Renal cortex interstitium (tissue), 15 donors: ENCODE measurements at places on chromosomes 2 and 18.

DNA sequence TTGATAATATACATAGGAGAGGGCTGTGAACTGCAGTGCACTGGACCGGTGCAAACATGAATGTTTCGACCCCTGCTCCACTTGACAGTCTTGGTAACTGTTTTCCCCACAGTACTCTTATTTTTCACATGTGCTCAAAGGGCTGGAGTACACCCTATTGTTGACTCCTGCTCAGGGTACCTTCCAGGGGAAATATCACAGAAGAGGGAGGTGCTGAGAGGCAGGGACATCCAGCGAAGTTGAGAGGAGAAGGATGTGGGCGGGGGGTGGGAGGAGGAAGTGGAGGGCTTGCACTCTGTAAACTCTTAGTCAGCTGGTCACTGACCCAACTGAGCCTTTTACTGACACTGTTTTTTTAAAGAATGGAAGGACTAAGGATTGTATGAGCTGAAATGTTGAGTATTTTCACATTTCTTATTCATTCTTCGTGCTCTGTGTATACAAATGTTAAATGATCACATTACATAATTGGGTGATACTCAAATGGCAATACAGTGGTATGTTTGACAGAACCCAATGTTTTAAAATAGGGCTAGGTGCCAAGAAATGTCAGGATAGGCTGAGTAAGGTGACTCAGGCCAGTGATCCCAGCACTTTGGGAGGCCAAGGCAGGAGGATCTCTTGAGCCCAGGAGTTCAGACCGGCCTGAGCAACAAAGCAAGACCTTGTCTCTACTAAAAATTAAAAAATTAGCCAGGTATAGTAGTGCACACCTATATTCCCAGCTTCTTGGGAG lies 10.0 kb downstream of the INPP4A start:
- no peak for DNase-seq

GRCh38 chr2:55923091-55923981 lies at the start of gene EFEMP1:
TSS of gene EFEMP1 (minus strand) at chr2:55923782. CDS start at chr2:55922440, 1,342 bp downstream.
- peak; percentile 60 for DNase-seq

DNA sequence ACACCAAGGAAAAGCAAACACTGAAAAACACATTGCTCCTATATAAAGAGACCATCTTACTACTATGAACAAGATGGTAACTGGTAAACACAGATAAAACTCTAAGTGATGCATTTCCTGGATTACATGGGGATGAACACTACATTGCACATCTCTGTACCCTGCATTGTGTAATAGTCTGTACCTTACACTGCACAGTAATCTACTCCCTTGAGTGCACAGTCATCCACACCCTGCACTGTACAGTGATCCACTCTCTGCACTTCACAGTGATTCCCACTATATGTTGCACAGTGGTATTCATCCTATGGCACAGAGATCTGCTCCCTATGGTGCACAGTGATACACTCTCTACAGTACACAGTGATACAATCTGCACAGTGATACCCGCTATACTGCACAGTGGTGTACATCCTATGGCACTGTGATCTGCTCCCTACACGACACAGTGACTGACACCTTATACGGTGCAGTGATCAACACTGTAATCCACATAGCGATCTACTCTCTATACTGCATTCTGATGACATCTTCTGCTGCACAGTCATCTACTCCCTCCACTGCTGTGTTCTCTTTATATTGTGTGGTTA lies 462.2 kb upstream of the RGPD4 start:
- no peak for DNase-seq

GRCh38 chr18:61950371-61950770 lies 57.6 kb upstream of the RNF152 start:
- no peak for DNase-seq

GRCh38 chr2:61432990-61433389 lies 37.9 kb downstream of the USP34 start:
- no peak for DNase-seq

GRCh38 chr2:831622-832021 lies 119.0 kb upstream of the SNTG2 start:
- DNase-seq = no peak

DNA sequence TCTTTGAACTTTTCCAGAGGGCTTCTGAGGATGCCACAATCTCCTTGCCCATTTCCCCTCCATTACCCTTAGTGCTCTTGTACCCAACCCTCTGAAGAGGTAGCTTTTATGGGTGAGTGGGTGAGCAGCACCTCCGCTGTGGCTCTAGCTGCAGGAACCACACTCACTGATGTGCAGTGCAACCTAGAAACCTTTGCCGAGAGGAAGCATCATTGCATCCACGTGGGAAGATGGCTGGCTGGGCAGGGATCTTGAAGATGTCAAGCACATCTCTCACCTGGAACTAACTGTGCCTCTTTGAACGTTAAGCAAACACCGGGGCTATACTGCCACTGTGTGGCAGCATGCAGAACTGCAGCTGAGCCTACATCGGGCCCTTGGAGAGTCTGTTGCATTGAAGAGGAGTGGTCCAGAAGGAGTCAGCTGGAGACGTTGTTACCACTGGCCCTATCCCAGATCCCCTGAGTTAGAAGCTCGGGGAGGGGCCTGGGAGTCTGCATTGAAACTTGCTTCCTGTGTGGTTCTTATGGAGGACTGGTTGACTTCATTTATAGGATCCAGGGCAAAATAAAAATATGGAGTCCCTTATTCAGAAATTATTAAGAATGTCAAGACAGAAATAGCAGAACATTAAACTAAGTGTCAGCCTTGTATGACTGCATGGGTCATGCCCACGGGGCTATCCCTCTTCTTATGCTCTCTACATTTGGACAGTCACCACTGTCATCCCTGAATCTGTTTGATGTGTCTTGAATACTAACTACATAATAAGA lies 28.7 kb downstream of the IGFBP5 start:
- peak; percentile 69 for DNase-seq

GRCh38 chr2:143347271-143347695 lies 218.1 kb downstream of the ARHGAP15 start:
- DNase-seq = no peak

GRCh38 chr2:25619185-25619584 lies 54.2 kb downstream of the DTNB start:
- DNase-seq = no peak

GRCh38 chr18:45014047-45014501 lies 333.4 kb downstream of the SETBP1 start:
- peak; percentile 75 for DNase-seq

DNA sequence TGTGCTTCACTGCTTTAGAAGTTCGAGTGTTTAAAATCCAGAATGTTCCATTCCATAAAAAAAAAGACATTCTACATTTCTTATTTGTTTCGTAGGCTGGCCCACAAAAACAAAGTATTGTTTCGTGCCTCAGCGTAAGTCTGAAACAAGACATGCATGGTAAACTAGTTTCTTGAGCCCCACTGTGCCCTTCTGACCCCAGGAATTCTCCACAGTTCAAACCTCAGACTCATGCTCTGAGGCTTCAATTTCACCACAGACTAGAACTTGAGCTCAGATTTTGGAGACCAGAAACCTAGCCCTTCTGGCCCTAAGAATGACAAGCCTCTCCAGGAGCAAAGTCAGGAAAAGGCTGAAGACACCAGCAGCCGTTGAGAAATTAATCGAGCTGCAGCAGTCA lies 151.5 kb downstream of the SLC8A1 start:
- DNase-seq = no peak

DNA sequence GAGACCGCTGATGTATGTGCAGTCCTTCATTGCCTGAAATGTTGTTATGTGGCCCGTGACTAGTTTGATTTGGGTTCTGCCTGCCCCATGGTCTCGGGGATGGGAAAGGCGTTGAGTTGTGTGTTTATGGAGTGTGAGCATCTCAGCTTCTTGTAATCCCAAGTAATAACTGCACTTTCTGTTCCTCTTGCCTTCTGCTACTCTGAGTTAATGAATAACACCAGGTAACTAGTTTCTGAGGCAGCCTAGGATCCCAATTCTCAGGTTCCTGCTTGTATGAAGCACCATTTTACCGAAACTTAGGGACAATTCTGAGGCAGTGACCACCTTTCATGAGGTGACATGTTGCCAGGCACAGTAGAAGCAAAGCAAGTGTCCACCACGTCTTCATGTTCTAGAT lies 170.0 kb downstream of the ALK start:
- DNase-seq = no peak

GRCh38 chr18:49899657-49900330 lies 86.5 kb upstream of the ACAA2 start:
- DNase-seq = no peak

- no peak for DNase-seq
Measured at GRCh38 chr2:85807756-85808155, 54.0 kb downstream of the ATOH8 start.

GRCh38 chr2:180141600-180141999 lies 134.5 kb upstream of the CWC22 start:
- no peak for DNase-seq

DNA sequence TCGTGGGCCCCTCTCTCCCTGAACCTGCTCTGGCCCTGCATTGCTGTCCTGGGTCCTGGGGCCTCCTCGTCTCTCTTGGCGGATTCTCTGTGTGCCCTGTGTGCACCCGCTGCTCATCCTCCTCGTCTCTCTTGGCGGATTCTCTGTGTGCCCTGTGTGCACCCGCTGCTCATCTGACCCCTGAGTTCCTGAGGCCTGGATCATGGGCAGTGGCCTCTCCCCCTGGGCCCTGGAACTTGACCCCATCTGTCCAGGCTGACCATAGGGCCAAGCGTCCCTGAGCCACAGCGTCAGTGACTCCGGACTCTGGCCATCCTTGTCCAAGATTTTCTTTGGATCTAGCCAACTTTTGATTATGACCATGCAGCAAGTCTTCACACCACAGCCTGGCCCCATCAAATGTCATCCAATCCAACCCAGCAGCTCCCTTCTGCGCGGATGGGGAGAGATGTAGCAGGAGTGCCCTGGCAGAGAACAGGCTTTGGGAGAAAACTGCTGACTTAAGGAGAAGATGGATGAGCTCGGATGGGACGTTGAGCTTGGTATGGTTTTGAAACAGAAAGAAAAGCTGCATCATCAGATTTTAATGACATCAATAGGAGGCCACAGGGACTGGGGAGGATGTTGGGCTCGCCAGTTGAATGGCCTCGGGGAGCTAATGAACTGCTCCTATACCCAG lies 455.1 kb upstream of the HS6ST1 start:
- no peak for DNase-seq

DNA sequence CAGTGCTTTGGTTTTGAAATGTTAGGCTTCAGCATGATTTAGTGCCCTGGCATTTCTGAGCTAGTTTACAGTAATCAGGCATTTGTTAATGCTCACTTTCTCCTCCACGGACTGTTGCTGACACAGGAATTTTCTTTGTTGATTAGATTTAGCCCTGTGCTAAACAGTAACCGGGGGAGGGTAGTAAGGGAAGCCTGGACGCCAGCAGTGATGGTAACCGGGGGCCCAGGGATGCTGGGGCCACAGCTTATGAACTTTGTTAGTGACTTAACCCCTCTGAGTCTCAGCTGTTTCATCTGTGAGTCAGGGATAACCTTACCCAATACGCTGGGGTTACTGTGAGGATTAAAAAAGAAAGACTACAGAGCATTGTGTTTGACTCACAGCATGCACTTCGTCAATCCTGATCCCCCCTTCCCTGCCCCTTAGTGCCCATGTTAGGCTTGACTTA lies 33.5 kb downstream of the KLHL29 start:
- no peak for DNase-seq

- DNase-seq = no peak
Measured at GRCh38 chr2:9771481-9772017, 71.7 kb upstream of the TAF1B start.

DNA sequence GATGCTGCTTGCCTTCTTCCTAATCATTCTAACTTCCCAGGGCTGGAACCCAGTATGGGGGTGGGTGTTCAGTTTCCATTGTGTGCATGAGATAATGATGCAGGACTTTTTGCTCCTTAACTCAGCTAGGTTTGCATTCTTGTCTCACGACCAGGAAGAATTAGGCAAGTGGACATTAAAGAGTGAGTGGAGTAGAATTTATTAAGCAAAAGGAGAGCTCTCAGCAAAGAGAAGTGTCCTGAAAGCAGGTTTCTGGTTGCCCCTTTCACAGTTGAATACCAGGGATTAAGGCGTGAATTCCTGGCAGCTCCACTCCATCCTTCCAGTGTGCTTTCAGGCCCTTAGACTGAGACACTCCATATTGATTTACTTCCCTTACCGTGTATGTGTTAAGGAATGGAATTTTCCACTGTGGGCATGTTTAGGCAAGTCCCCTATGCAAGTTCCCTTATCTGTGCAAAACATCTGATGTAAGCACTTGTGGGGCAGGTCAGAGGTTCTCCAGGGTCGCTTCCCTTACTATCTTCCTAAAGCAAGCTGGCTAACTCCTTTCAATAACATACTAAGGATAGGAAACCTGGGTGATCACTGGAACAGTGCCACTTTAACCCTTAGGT lies 126.5 kb downstream of the GPR39 start:
- DNase-seq = no peak

- DNase-seq = no peak
Measured at GRCh38 chr2:203936535-203936934, at the start of gene ICOS. TSS of gene ICOS (plus strand) at chr2:203936763. CDS start at chr2:203936815, 52 bp downstream.

GRCh38 chr2:168635065-168635577 lies 167.3 kb upstream of the NOSTRIN start:
- DNase-seq = peak; percentile 69

- DNase-seq = peak; percentile 79
Measured at GRCh38 chr2:26299471-26300101, 46.4 kb upstream of the SELENOI start.

- DNase-seq = no peak
Measured at GRCh38 chr2:202841090-202841867, 30.3 kb downstream of the ICA1L start.

DNA sequence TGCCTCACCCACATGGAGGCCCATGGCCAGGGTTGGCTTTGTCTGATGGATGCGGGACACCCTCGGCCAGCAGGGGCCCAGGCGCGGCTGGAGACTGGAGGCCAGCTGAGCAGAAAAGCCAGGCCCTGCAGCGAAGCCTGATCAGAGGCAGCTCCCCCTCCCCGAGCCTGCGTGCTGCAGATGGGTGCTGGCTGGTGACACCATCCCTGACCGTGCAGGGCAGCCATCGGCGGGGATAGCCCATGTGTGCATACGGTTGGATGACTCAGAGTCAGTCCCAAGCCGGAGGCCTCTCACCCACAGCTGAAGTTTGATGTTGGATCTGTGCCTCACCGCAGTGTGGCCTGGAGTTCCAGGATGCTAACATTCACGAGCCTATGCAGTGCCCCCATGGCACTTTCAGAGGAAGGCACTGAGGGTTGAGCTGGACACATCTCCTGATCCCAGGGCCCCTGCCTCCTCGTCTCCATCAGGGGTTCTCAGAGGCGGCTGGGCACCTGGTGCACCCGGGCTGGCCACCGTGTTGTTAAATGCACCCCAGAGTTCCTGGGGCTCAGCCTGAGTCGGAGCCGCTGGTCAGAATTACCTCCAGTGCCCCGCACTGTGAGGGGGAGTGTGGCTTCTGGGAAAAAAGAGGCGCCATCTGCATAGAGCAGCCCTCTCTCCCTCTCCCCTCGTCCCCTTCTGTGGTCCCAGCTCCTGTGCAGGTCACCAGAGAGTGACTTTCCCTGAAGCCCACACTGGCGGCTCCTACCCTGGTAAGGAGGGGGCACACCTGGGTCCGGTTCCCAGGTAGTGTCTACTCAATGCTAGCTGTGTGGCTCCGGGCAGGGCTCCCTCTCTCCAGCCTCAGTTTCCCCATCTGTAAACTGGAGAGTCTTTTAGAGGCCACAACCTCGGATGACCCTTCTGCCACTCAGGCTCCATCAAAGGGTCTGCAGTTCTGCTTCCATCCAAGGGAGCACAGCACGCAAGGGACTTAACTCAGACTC lies 19.4 kb upstream of the KIF1A start:
- DNase-seq = no peak
